ENCODE measurements at places on chromosomes 7 and 10. TPM values are rescaled to one million over a fixed set of nuclear protein-coding genes. Genes with fewer than 3 reads are reported as not detected.

The ATG9B gene
- 51.9 TPM for total RNA-seq

GRCh38 chr10:14603534-14604102, 171.1 kb downstream of the FAM107B start:
- DNase-seq: no peak

DNA sequence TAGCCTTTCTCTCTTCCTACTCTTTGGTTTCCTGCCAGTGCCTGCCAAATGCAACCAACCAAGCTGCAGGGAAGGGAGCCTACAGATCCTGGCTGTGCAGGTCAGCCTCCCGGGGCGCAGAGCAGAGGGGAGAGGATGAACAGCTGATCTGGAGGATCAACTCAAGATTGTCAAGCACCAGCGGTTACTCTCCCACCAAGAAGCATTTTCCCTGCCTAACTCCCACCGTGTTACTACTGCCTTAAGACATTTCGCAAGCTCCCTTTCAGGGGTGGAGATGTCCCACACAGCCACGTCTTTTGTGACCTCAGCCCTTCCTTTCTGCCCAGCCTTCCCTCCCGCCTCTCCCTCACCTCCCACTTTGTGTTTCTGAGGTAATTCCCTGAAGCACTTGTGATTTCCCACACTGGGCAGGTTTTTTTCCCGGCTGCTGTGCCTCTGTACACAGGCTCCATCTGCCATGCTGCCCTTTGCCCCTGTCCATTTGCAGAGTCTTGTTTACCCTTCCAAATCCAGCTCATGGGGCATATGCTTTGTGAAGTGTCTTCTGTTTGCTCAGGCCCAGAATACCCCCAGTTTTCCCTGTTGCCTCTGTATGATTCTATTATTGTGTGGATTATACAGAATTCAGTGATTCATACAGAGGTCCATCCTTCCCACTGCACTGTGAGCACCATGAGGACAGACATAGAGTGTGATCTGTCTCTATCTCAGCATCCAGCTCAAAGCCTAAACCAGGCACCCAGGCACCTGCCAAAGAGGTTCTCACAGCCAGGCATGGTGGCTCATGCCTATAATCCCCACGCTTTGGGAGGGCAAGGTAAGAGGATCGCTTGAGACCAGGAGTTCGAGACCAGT, 40.9 kb upstream of the PAPSS2 start:
- no peak for DNase-seq

The SPDYE16 gene
- not detected for total RNA-seq

DNA sequence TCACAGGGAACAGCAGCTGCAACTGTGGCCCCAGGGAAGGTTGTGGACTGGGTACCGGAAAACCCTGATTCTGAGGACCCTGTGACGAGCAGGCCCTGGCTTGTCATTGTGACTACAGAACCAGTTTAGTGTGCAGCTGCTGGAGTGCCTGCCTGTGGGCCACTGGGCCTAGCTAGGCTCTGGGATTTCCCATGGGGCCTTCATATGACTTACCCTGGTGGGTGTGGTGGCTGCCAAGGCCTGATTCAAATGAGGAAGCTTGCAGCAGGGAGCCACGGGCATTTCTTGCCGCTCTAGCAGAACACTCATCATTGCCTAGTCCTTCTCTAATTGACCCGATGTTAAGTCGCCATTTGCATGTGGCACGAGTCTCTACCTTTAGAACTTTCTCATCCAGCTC, 14.7 kb upstream of the CAMK2G start:
- DNase-seq: peak; percentile 90

DNA sequence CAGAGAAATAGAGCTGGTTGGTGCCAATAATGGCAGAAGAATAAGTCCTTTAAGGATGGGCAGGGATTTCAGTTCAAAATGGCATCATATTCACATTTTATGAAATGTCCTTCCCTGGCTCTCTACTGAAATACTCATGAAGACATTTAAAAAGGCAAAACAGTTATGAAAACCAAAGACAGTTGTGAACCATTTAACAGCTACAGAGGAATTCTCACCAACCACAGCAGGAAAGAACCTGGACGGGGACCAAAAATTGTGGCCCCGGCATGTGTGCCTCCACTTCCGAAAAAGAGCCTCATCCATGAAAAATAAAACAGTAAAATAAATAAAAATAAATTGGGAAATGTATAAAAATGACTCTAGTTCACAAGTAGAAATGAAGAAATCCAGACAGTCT, 539.5 kb downstream of the SUGCT start:
- DNase-seq: no peak

DNA sequence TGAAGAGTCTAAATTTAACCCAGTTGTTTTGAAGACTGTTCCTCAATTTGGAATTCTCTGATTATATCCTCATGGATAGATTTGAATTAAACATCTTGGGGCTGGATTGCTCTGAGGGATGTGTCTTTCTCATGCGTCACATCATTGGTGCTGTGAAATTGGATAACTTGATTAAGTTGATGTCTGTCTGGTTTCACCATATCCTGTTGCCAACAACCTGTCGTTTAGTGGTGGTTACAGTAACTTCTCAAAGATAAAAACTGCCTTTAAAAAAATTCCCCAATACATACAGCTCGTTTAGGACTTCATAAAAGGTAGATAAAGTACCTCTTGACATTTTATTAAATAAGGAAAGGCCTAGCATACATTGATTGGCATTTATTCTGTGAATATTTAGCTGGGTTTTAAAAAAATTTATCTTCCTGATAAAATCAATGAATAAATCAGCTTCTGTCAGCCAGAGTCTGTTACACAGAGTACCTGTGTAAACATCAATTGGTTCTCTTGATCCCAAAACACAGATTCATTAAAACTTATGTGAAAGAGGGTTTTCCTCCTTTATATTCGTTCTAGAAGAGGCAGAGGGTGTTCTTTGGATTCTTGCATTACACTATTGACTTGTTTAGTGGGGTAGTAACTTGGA, 10.5 kb downstream of the CRCP start:
- DNase-seq: no peak

- DNase-seq: no peak
These were observed 146.8 kb downstream of the HIBADH start for GRCh38 chr7:27515933-27516332.

The ASB4 gene
- not detected for total RNA-seq

DNA sequence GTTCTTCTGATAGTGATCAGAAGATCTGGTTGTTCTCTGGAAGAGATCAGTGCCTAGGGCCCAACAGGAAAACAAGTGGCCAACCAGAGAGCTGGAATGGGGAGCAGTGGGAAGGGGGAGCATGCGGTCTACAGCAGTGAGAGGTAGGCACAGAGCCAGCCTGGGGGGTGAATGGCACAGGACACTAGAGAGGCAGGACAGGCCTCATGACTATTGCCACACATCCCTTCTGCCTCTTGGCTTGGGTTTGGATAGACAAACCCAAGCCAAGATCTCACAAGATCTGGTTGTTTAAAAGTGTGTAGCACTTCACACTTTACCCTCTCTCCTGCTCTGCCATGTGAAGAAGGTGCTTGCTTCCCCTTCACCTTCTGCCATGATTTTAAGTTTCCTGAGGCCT, 224.4 kb downstream of the ARHGAP12 start:
- peak; percentile 52 for DNase-seq

The SLC26A3 gene
- 0.13 TPM for total RNA-seq

The FBXL13 gene
- total RNA-seq: not detected

- peak; percentile 58 for DNase-seq
These were observed 188.9 kb downstream of the BICC1 start for GRCh38 chr10:58701405-58702135.

GRCh38 chr10:104328646-104328895, 9.7 kb downstream of the ITPRIP start:
- no peak for DNase-seq

The LDB3 gene
- total RNA-seq: 0.72 TPM

GRCh38 chr7:15643000-15643705, 43.3 kb downstream of the MEOX2 start:
- DNase-seq: no peak

- no peak for DNase-seq
These were observed 1.9 kb downstream of the HTR5A start for GRCh38 chr7:155071916-155072571.

GRCh38 chr7:154987571-154987970, 15.4 kb downstream of the PAXIP1 start:
- DNase-seq: no peak

GRCh38 chr10:106618646-106619045, 545.9 kb downstream of the SORCS1 start:
- no peak for DNase-seq

GRCh38 chr10:79050896-79051555, 17.7 kb upstream of the ZMIZ1 start:
- DNase-seq: peak; percentile 65

- DNase-seq: no peak
These were observed 82.5 kb upstream of the CREB5 start for GRCh38 chr7:28329661-28330363.

- no peak for DNase-seq
These were observed 5.6 kb downstream of the POR start for GRCh38 chr7:75920431-75921161.

GRCh38 chr10:25112016-25112415, 62.8 kb upstream of the GPR158 start:
- DNase-seq: no peak

DNA sequence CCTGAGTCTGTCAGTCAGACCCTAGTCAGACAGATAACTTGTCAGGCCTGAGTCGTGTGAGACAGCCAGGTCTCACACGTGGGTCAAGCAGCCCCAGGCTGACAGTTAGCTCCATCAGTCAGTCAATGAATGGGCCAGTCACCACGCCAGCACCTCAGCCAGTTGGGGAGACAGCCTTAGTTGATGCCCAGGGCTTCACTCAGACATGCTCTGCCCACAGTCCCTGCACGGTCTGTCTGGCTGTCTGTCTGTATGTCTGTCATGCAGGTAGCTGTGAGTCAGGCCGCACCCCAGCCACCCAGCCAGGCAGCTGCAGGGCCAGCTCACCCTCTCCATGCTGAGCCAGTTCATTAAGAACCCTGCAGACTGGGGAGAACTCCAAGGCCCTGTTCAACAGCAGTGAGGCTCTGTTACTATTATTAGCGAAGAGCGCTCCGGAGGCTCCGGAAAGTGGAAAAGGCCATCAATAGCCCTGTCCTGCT, 141.1 kb upstream of the PCBD1 start:
- DNase-seq: no peak

GRCh38 chr10:119441921-119442757, 100.4 kb downstream of the RGS10 start:
- DNase-seq: no peak

- no peak for DNase-seq
These were observed 147.5 kb downstream of the PTN start for GRCh38 chr7:137195996-137196395.

The ITPRID1 gene
- total RNA-seq: 2.6 TPM

Data from lower leg skin (tissue), 4 donors.